ENCODE measurements at places on chromosomes 2 and 18.
A peak's percentile ranks its signal among the peaks of the same experiment; 100 is the strongest.

GRCh38 chr18:2180586-2180985 is 390.7 kb downstream of the METTL4 start:
- no peak for DNase-seq

- DNase-seq, result no peak
Observed at GRCh38 chr18:52615321-52615720, 275.3 kb downstream of the DCC start.

- DNase-seq, result no peak
Observed at GRCh38 chr18:63444580-63444979, 22.3 kb upstream of the VPS4B start.

DNA sequence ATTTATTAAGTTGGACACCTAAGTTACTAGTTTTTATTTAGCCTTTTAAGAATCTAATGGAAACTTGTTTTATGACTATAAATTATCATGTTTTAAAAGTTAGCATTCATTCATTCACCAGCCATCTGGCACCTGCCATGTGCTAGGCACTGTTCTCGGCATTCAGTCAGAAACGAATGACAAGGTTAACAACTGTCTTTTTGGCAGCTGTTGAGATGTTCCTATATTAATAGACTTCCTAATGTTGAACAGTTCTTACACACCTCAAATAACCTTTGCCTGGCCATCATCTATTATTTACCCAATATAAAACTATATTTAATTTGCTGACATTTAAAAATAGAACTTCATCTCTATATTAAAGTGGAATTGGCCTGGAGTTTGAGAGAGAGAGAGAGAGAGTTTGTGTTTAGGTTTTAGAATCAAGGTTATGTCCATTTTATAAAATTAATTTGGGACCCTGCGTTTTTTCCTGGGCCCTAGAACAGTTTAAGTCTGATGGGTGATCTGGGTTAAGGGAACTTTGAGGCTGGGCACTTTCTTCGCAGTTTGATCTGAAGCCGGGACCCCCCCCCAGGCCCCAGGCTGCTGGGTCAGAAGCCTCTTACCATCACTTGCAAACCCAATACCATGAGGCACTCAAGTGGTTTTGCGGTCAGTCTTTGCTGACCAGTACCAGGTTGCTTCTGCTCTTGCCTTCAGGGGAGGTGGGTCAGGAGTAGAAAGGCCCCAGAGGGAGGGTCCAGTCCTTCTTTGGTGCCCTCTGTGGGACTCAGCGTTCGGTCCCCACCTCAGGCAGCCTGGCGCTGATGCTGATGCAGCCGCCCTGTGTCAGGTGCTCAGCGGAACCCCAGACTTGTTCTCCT is 48.3 kb upstream of the ASB1 start:
- no peak for DNase-seq

DNA sequence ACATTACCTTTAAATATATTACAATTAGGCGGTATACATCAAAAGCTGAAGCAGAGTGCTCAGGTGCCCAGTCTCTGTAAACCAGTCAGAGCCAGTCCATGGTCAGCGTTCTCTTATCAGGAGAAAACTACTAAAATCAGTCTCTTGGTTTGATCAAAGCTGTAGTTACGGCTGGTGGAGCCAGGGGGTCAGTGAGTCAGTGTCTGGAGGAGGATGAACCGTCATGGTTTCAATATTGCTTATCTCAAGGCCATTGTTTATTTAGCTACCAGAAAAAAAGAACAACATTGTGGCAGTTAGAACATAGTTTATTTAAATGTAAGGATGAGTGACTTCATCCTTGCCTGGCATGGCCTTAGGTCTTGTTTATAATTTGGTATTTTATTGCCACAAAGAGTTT is 71.3 kb upstream of the NYAP2 start:
- peak; percentile 56 for DNase-seq

DNA sequence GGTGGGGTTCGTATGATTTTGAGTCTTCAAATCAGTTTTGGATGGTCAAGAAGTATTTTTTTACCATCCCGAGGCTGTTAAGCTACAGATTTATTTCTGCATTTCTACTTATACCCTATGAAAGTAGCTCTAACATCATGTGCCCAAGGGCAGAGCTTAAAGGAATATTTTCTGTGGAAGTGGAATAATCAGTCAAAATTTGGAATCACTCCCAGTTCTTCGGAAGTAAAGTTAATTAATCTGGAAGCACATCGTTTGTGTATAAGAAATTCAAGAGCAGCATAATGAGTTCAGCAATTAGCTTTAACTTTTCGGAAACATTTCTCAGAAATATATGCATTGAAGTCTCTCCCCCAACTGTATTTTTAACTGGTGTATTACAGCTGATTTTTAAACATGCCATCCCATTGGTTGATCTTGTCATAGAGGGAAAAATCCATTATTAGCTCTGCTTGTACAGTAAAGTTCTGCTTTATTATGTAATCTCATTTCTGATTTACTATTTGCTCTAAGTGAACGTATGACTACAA is 510.1 kb downstream of the DCC start:
- no peak for DNase-seq

DNA sequence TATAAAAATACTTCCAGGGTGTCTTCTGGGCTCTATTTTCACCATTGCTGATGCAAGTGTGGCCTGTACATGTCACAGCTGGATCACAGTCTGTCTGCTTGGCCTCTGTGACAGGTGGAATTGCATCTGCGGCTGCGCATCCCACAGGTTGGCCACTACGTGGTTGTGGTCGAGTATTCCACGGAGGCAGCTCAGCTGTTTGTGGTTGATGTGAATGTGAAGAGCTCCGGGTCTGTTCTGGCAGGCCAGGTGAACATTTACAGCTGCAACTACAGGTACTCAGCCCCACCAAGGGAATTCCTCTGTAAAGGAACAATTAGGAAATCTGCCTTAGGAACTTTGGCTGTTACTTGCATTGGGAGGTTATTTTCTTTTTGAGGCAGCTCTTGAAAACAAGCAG is 144.5 kb downstream of the LAMA3 start:
- DNase-seq, result no peak

DNA sequence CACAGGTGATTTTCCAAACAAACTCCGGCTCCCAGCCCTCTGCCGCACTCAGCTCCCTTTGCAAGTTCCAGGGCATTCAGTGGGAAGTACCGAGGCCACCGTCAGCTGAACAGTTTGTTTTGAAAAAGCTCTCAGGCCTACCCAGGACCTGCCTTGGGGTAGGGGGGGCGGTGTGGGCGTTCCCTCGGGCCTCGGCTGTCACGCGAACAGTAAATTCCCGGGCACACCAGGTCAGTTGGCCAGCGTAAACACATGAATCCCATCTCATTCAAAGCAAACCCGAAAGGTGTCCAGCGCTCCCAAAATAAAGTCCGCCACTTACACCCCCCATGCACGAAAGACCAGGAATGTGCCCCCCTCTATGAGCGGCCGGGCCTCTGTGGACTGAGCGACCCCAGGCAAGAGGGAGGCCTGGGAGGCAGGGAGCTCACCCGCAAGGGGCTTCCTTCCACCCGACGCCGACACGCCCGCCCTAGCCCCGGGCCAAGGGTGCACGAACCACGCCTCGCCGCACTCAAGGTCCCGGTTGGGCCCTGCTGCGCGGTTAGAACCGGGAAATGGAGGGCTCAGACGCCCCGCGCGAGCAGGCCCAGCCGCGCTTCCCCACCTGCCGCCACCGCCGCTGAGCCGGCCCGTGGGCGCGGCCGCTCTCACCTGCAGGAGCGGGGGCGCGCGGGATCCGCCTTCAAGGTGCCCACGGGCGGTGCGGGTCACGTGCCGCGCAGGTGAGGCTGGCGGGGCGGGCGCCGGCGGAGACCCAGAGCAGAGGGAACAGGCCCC is at the start of gene WDSUB1:
Gene WDSUB1 (minus strand): TSS at position 775 of the 780 bp plus-strand sequence. CDS start 3,634 bp downstream, outside the sequence.
- peak; percentile 23 for DNase-seq

DNA sequence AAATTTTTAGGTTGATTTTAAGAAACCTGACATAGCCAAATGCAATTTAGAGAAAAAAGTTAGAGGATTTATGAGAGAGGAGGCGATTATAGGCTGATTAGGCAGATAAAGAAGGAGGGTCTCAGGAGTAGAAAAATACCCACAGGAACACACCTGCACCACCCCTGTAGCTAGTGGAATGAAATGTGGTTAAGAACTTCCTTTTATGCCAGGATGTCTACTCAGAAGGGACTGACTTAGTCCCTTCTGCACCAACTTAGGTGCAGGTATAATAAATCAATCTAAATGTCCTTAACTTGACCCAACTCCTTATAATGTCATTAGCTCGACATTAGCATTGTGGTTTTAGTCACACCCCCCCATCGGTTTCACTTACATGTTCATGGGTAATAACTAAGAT is 1274.5 kb upstream of the TMEFF2 start:
- no peak for DNase-seq

DNA sequence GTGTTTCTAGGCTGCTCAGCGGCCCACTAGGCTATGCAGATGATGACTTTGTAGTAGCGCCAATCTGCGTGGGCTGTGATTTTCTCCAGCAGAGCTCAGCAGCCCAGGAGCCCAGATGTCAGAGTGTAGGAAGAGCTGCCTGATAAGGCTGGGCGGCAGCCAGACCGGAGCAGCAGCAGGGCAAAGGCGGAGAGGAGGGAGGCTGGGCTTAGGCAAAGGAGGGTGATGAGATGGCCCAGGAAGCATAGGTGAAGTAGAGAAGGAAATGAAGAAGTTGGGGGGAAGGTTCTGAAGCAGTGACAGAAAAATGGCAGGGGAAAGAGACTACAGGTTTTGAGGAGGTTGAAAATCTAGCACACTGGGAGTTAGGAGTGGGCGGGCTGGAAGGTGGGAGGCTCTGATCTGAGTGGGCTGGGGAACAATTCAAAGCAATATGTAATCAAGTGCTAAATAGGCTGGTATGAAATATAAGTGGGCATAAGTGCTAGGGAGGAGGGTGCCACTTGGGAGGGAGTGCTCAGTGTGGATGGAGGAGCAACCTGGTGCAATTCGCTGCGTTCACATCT is 50.6 kb upstream of the STPG4 start:
- no peak for DNase-seq

DNA sequence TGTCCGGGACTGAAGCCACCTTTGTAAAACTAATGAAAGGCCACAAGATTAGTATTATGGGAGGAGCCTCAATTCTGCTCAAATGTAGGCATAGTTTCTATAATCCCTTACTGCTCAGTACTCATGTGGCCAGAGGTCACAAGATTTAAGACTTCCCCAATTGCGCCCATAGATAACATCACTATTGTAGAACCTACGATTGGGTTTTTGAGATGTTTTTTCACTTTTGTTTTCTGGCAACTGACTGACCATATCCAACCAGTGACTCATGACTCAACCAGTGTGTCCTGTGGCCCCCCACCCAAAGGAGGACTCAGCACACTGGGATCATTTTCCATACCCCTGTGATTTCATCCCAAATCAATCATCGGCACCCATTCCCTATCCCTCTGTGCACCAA is 15.2 kb upstream of the TSPYL6 start:
- DNase-seq, result no peak

DNA sequence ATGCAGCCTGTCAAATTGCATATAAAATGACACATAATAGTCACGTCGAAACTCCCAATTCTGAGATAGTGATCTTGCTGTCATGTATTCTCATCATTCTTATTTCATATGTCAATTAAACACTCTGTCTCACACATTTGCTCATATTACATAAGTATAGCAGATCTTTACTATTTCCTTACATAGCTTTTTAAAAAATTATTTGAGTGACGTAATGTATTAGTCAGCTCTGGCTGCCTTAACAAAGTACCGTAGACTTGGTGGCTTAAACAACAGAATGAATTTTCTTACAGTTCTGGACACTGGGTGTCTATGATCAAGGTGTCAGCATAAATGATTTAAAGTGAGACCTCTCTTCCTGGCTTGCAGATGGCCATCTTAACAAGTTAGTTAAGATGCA is 1032.3 kb upstream of the NRXN1 start:
- DNase-seq, result no peak

GRCh38 chr2:214311031-214311533 is 99.8 kb upstream of the VWC2L start:
- no peak for DNase-seq

- DNase-seq, result no peak
Observed at GRCh38 chr2:227366769-227367426, 12.2 kb downstream of the TM4SF20 start.

DNA sequence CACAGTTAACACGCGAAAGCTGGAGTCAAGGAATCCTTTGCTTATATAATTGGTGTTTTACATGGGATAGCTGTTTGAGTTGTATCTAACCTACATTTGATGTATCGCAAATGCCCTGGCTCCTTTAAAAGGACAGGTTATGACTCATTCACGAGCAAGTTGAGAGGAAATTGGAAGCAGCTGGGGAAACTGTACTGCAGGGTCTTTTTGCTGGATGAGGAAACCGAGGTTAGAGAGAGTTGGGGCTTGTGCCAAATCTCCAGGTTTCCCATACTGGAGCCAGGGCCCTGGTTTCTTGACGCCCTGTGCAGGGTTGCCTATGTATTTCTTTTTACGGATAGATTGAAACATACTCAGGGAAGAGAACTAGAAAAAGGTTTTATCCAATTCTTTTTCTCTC is 60.0 kb upstream of the SPTBN1 start:
- no peak for DNase-seq

- no peak for DNase-seq
Observed at GRCh38 chr2:239193401-239193811, 207.4 kb downstream of the HDAC4 start.

DNA sequence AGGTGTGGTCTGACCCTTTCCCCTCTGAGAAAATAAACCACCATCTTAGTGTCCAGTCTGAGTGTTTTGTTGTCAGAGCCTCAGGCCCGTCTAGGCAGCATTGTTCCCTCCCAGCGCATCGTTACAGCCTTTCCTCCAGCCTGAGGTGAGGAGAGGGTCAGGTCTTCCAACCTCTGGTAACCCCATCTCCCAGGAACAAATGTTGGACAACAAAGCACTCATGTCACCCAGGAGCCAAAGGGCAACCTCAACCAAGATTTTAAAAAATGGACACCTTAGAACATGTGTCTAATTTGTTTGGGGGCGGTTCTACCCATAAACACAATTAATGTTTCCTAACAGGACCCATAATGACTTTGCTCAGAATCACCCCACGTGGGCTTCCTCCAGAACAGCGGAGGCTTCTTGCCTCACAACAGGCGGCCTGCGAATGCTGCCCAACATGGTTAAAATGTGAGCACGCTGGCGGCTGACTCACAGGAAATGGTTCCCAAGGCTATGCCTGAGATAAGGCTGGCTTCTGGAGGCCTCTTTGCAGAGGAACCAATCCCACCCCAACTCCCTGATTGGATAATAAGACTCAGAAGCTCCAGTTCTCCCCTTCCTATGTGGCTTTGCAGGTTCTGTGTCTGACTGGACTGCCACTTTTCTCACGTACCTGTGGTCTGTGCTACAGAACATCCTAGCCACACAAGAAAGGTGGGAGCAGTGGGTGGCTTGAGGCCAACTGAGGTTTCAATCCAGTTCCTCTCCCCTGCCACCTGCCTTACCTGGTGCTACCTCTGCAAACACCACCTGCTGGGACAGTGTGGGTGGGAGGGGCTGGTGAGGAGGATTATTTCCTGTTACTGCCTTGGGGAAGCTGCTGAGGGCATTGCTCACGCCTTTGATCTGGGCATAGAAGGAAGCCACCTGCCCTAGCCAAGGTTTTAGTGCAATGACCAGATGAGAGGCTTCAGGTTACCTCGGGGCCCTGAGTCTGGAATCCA is 108.8 kb downstream of the B3GNT2 start:
- DNase-seq, result no peak

- no peak for DNase-seq
Observed at GRCh38 chr2:44324971-44325426, 36.3 kb downstream of the PREPL start.

- no peak for DNase-seq
Observed at GRCh38 chr2:197181491-197181890, 129.1 kb downstream of the ANKRD44 start.
